ENCODE measurements at places on chromosomes 3 and 15.

GRCh38 chr15:99371180-99372103 lies 120.2 kb downstream of the LRRC28 start:
- DNase-seq = peak; percentile 73

GRCh38 chr3:153060346-153060745 lies 101.7 kb upstream of the RAP2B start:
- no peak for DNase-seq

DNA sequence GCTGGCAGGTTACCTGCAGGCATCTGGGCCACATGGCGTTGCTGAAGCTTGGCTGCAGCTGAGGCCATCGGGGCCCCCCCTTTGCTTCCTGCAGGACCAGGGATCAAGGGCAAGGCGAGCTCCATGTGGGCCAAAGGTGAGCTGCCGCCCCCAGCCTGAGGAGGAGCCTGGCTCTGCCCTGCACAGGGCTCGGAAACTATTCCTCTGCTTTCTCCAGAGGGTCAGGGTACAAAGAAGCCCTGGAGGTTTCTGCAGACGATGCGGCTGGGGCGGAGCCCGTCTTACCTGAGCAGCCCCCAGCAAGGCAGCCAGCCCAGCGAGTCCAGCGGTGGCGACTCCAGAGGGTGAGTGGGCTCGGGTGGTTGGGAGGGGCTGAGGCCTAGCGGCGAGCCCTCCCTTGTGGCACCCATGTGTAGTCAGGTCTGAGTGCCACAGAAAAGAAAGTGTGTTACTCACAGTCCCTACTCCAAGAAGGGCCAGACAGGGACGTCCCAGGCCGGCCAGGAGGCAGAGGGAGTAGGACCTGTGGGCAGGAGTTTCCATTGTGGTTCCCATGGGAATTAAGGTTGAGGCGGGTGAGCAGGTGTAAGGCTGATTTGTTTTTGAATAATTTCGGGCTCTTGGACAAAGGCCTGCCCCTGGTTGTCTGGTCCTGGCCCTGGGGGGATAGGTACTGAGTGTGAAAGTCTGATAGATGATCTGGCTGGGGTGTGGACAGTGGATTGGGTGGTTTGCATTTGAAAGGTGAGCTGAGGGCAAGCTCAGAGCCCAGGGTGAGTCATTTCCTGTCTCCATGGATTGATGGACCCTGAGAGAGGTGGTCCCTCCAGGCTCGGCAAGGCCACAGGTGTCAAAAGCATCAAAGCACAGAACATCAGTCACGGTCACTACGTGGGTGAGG lies 25.4 kb downstream of the CFAP100 start:
- no peak for DNase-seq

DNA sequence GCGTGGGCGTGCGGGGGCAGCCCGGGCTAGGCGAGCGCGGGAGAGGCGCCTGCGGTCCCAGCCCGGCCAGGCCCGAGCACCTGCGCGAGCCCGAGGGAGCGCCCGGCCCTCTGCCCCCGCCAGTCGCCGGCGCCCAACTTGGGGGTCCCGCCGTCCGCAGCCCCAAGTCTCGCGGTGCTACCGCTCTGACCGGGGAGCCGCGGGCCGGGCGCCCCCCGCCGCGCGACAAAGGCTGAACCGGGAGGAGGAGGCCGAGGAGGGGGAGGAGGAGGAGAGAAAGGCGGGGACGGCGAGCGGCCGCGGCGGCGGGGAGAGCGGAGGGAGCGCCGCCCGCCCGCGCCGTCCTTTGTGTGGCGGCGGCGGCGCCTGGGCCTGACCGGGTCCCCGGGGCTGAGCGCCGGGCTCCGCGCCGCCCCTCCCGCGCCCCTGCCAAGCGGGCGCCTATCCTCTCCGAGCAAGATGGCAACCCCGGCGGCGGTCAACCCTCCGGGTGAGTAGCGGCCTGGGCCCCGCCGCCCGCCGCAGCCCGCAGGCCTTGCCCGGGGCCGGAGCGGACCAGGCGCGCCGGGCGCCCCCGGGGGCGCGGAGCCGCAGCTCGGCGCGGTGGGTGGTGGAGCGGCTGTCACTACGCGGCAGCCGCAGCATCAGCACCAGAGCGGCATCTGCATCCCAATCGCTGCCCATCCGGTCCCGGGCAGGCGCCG lies at the start of gene ARNT2:
Gene ARNT2, plus strand, starts transcription at position 326 of the 704 bp plus-strand sequence. Its CDS starts 134 bp downstream, at position 460.
- DNase-seq = no peak

- peak; percentile 9 for DNase-seq
Measured at GRCh38 chr3:124492824-124493223, 237.4 kb upstream of the UMPS start.

DNA sequence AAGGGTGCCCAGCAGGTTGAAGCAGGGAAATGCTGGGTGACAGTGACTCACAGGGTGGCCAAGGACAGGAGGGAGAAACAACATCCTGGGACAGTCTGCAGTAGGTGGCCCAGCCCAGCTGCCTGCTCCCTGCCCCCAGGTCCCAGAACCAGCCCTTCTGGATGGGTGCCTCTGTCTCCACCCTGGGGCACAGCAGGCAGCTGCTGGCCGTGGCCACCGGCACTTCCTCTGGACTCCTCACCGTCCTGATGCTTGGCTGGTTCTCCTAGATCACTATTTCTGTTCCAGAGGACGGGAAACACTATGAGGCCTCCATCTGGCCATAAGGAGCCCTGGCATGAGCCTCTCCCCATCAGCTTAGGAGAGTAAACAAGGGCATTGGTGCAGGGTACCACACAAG lies 258.9 kb downstream of the XXYLT1 start:
- DNase-seq = no peak

DNA sequence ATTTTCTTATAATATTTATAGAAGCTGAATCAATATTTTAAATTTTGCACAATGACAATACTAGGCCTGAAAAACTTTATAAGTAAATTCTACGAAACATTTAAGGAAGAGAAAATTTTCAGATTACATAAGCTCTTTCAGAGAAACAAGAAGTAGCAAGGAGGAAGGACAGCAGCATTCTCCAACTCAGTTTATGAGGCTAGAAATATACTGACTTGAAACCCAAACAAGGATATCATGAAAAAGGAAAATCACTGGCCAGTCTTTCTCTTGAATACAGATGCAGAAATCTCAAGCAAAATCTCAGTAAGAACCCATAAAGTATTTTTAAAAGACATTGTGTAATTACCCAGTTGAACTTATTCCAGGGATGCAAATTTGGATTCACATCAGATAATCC lies 121.3 kb downstream of the STAC start:
- no peak for DNase-seq

DNA sequence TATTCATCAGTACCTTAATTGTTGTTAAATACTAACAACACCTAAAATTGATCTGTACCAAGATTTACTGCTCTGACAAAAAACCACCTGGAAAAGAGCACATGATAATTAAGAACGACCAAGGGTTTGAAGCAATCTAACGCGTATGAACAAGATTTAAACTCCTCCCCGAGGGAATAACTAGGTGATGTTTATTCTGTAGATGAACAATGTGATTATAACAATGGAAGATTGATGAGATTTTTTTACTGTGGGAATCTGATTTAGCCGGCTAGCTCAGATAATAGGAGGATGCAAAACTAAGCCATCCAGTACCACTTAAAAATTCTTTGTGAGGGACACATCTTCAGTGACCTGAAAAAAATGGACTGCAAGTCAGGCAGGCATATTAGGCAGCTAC lies 222.1 kb downstream of the FHIT start:
- no peak for DNase-seq

DNA sequence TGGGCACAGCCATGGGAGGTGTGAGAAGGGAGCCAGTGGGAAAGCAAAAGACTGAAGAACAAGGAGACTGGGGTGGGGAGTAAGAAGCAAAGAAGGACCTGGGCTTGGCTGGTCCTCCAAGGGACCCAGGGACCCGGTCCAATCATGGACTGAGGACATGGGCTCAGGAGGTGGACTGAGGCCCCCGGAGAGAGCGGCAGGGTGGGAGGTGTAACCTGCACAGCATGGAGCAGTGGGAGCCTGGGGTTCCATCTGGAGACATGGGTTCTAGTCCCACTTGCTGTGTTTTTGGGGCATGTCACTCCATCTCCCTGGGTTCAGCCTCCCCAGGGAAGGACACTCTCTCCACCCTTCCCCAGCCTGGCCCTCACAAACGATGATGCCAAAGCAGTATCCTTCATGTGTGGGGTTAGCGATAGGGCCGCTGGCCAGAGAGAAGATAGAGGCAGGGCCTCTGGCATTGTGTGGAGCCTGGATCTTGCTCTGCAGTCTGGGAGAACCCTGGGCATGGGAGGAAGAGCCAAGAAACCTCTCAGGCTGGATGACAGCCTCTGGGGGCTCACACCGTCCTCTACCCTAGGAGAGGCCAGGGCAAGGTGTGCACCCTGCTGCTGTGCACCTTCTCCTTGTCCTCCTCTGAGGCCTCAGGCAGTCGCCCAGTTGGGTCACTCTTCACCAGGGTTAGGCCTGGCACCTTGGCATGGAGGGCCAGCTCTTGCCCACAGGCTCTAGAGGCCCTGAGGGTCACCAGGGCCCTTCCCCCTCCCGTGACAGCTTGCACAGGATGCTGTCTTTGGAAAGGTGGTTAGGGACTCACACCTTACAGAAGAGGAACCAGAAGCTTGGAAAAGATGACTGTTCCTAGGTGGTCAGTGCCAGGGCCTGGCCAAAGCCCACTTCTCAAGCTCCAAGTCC lies 26.0 kb downstream of the FBXW12 start:
- DNase-seq = no peak

DNA sequence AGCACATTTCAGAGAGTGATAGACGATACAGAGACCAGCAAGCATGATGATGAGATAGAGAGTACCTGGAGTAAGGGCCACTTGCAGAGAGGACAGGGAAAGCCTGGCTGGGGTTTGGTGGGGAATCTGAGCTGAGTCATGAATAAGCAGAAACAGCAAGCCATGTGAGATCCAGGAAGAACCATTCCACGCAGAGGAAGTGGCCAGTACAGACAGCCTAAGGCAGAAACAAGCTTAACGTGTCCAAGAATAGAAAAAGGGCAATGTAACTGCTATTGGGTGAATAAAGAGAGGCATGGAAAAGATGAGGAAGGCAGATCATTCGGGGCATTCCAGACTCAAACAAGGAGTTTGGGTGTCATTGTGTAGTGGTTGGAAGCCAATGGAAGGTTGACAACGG lies 816.3 kb upstream of the CFAP20DC start:
- DNase-seq = no peak

DNA sequence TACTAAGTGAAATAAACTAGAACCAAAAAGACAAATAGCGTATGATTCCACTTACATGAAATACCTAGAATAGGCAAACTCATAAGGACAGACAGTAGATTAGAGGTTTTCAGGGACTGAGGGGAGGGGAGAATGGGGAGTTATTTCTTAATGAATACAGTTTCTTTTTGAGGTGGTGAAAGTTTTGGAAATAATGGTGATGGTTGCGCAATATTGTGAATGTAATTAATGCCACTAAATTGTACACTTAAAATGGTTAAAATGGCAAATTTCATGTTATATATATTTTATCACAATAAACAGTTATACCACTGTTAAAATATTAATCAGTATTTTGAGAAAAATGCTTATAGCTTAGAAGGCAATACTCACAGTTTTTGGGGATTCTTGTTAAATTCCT lies 11.0 kb downstream of the UBE2E1 start:
- no peak for DNase-seq

- DNase-seq = no peak
Measured at GRCh38 chr3:188559856-188560255, 405.9 kb downstream of the LPP start.

GRCh38 chr3:9930804-9931418 lies 2.7 kb upstream of the CRELD1 start:
- peak; percentile 28 for DNase-seq

GRCh38 chr3:42772670-42773408 lies at the start of gene CCDC13:
CCDC13 (minus strand) TSS chr3:42773253; CDS start chr3:42758345, 14,908 bp downstream.
- DNase-seq = peak; percentile 94

Data from cardiac fibroblast (primary cell).